ENCODE measurements at places on chromosomes 13 and 19.

- no peak for DNase-seq
Observed at GRCh38 chr19:33139165-33139564, 7.3 kb downstream of the WDR88 start.

- DNase-seq, result no peak
Observed at GRCh38 chr13:21242236-21242635, 65.8 kb downstream of the MRPL57 start.

DNA sequence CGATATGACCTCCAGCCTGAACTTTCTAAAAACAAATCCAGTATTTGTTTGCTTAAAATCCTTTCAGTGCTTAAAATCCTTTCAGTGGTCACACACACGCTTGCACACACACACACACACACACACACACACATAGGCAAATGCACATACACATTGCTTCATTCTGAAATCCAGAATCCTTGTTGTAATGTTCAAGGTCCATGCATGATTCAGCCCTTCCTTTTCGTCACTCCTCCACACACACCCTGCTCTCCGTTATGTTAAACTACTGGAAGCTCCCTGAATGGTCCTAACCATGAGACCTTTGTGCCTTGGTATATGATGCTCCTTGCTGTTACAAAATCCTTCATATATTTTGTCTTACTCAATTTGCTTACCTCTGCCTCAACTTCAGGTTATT is 44.9 kb downstream of the SERTM1 start:
- no peak for DNase-seq

- DNase-seq, result no peak
Observed at GRCh38 chr13:97577026-97577425, 143.1 kb downstream of the RAP2A start.

GRCh38 chr19:56400485-56400884 is 3.6 kb upstream of the ZNF583 start:
- no peak for DNase-seq

- no peak for DNase-seq
Observed at GRCh38 chr13:94667190-94667589, 45.2 kb downstream of the SOX21 start.

DNA sequence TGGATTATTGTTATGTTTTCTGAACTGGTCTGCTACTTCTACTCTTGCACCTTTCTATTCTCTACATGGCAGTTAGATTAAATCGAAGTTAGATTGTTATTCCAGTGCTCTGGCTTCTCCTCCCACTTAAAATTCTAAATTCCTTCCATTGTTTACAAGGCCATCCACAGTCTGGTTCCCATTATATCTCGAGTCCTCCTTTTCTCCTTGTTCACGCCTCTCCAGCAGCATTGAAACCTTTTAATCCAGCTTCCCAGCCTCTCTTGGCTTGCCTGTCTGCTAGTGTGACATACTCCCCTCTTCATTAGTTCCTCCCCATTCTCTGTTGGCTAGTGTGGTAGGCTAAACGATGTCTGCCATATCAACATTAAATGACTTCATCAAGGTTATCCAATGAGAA is 54.5 kb downstream of the DNAJC15 start:
- no peak for DNase-seq

DNA sequence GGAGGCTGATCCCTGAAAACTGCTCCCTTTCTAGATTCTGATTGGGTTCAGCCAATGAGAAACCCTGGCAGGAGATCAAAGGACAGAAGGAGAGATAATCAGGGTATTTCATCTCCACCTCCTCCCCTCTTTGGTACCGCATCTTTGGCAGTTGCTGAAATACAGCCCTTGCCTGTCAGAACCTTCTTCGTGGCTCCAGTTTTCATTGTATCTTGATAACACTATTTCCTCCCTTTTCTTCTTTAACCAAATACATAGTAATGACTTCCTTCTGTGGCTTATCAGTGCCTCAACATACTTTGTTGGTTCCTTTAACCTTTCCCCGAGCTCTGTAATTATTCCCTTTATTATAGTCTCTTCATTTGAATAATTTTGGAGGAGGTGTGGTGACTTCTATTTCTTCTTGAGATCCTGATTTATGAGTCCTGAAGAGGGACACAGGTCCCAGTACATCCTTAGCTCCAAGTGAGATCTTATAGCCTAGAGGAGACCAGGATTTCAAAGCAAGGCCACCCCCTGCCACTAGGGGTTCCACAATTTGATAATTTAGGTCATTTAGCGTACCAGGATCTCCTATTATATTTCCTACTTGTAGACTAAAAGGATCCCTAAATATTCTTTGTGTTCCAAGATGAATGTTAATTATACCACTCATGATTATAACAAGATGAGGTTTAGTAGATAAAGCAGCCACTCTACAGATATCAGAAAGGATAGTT is 98.0 kb downstream of the EDNRB start:
- DNase-seq, result no peak

- no peak for DNase-seq
Observed at GRCh38 chr19:14393329-14393728, 12.1 kb downstream of the ADGRE5 start.

- DNase-seq, result no peak
Observed at GRCh38 chr13:113735194-113735593, 23.8 kb upstream of the TMEM255B start.

DNA sequence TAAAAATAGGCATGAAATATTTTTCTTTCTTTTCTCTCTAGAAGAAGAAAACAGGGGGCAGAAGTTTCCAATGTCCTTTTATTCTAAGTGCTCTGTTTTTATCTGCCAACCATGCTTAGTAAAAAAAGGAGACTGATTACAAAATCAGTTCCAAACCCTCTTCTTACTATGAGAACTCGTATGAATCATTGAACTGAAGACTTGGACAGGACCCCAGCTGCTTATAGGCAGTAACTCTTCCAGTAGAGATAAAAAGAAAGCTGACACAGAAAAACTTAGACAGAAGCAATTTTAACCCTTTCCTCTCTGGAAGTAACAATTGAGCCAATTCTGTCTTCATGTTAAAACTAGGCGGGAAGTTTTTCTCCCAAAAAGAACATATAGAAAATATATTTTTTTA is 24.5 kb upstream of the FREM2 start:
- no peak for DNase-seq

DNA sequence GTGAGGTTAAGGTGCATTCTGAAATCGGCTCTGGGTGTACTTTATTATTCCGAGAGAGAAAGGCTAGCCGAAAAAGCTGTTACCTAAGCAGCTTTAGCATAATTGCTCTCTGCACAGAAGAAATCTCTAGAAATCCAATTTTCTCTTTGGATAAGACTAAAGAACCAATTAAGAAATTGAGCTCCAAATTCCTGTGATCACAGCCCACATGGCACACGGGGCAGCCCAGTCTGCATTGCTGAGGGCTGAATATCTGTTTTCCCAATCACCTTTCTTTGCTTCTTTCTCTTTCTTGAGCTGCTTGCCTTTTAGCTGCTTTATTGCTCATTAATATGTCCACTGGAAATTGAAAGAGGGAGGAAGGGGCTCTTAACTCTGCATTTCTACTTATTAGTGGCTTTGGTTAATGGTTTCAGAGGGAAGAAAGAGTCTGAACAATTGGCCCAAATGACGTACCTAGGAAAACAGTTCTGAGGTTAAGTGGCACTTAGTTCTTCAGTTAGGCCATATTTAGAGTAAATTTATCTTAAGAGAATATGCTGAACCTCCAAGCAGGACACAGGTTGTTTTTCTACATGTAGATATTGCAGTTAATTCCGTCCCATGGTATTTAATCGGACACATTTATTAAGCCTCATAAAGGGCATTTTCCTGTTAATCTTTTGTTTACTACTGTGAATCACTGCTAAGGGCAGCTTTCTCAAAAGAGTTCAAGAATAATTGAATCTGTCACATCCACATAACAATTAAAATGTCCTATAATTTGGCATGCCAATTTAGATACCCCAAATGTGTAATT is 265.7 kb downstream of the ABCC4 start:
- DNase-seq, result no peak

DNA sequence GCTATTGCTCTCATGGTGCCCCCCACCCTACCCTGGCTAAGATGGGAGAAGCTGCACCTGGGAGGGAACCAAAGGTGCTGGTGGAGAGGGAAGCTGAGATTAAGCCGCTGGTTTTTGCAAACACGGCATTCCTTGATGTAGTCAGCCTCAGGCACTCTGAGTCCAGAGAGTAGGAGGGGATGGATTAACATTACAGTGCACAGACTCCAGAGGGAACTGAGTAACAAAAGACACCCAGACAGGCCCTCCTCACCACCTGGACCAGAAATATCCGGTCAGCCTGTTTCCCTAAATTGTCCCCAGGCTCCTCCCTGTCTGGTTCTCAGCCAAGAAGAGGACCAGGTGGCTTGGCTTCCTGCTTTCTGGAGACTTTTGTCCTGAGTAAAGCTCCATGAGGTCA is 28.9 kb upstream of the PABPC3 start:
- no peak for DNase-seq

DNA sequence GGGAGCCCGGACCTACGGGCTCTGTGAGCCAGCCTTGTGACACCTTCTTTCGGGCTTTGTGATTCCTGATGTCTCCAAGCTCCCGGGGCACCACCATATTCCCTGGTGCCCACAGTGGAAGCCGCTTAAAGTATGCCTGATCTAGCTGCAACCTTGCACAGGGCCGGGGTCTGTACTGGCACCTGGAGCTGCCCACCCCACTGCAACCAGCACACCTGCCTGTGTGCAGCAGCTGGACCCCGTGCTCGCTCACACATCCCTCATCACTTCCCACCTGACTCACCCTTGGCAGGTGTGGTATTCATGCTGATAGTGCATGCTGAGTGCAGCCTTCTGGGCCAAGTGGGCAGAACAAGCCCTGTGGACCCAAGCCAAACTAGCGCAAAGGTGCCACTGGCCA is 1981.1 kb upstream of the PCDH20 start:
- DNase-seq, result no peak

DNA sequence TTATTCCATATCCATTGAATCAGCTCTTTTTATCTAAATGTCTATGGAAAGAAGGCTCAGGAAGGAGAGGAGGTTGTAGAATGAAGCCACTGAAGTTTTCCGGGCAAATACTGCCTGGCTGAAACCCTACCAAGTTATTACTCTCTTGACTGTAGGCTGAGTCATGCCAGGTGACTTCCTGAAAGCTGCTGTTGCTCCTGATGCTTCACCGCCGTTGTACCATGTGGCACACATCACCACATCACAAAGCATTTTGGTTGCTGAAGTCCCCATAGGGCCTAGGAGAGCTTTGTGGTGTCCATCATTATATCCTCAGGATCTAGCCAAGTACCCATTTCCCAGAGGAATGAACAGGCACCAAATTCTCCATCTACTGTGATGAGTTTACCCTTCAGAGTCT is 11.1 kb upstream of the TDRD12 start:
- DNase-seq, result peak; percentile 11

GRCh38 chr19:44617110-44617880 is 3.9 kb downstream of the IGSF23 start:
- no peak for DNase-seq

GRCh38 chr13:72043366-72043765 is 176.4 kb upstream of the DACH1 start:
- DNase-seq, result no peak

All from CD4-positive, alpha-beta T cell treated with Interleukin-1 beta for 1 hour (primary cell).